ENCODE measurements at places on chromosomes 11 and 22.

DNA sequence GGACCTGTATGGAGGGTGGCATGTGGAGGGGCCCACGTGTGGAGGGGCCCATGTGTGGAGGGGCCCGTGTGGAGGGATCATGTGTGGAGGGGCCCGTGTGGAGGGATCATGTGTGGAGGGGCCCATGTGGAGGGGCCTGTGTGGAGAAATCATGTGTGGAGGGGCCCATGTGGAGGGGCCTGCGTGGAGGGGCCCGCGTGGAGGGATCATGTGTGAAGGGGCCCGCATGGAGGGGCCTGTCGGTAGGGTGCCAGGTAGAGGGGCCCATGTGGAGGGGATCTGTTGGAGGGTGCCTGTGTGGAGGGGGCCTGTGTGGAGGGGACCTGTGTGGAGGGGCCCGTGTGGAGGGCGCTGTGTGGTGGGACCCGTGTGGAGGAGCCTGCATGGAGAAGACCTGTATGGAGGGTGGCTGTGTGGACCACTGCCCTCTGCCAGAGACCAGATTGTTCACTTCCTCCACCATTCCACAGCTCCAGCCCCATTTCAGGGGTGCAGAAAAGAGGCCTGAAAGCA lies 47.0 kb downstream of the IGLL5 start:
- no peak for DNase-seq

- DNase-seq = no peak
These were observed 15.2 kb downstream of the CD82 start for GRCh38 chr11:44580701-44581100.

DNA sequence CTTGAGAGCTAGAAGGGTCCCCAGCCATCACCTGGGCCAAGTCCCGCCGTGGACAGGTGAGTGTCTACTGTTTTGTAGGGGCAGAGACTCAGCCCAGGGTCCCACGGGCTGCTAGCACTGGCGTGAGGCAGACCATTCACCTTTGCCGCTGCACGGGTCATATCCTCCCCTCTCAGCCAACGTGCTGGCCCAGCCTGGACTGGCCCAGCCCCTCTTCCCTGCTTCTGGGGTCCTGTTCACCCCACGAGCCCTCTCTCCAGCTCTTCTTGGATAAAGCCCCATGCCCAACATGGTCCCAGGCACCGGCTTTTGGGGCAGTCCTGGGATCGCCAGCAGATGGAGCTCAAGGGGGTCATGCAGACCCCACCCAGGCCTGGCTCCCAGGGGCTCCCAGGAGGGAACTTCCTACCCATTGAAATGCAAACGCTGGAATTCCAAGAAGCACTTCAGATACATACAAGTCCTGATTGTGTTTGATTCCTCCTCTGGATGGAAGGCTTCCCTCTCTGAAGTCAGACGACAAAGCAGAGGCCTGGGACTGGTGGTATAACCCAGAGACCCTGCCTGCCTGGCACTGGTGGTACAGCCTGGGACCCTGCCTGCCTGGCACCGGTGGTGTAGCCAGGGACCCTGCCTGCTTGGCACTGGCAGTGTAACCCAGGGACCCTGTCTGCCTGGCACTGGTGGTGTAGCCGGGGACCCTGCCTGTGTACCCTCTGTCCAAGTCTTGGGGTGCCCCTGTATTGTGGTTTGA lies 8.9 kb upstream of the SEPTIN5 start:
- DNase-seq = no peak

- DNase-seq = no peak
These were observed 12.3 kb downstream of the RELT start for GRCh38 chr11:73388265-73389133.

DNA sequence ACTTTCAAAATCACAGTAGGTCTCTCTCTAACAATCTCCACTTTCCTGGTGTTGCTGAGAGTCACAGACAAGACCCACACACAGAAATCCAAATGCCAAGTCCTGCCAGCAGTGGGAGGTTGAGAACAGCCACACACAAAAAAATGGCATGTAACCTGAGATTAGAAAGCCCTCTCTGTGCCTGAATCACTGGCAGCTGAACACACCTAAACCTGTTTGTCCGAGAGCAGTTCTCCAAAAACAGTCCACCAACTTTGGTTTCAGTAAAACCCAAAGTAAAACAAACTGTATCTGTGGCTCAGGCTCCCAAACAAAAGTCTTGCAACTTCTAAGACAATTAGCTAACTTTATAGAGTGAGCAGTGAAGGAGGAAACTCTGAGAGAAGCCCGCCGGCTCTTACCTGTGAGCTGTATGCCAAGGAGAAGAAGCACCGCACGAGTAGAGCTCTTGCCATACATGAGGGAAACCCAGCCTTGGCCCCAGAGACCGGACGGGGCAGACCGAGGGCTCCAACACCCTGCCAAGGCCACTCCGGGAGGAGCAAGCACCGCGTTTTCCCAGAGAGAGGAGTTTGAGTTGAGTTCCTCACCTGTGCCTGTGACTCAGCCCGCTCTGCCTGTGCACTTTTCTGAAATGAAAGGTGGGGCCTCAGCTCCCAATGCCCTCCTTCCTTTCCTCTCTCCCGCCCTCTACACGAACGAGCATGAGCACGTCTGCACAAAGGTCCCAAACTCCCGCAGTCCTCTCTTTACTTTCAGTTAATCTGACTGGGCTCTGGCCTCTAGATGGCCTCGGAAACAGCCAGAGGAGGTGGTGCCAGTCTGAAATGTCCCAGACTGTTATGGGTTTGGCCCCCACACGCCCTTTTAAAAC lies at the start of gene MPZL2:
Gene MPZL2 (minus strand): TSS at position 603 of the 874 bp plus-strand sequence. CDS start 144 bp downstream, at position 459.
- DNase-seq = no peak

All from stimulated activated CD4-positive, alpha-beta T cell treated with anti-CD3 and anti-CD28 coated beads, Interleukin-12 subunit alpha, Interleukin-12 subunit beta, amount 100 ng/mL, for 48 hours (primary cell).